ENCODE measurements at places on chromosomes 6 and 20. TPM values are rescaled to one million over a fixed set of nuclear protein-coding genes. Genes with fewer than 3 reads are reported as not detected.

DNA sequence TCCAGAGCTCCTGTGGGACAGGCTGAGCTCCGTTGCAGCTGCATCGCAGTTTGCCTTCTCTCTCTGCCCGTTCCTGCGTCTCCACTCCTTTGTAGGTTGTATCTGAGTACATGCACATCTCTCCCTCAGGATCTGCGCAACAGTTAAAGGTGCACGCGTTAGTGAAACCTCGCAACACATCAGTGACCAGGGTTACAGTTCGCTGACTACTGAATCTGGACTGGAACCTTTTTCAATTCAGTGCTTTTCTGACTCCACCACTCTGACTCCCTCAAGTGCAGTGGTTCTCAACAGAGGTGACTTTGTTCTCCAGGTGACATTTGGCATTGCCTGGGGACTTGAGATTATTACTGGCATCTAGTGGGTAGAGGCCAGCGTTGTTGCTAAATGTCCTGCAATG is 44.0 kb downstream of the UST start:
- DNase-seq, result no peak

- peak; percentile 99 for DNase-seq
Measured at GRCh38 chr20:462199-462991, at the start of gene TBC1D20. Gene TBC1D20, minus strand, starts transcription at chr20:462533. Its CDS starts 128 bp downstream, at chr20:462405.

GRCh38 chr6:9408402-9409117 is 973.2 kb upstream of the SLC35B3 start:
- no peak for DNase-seq

- DNase-seq, result no peak
Measured at GRCh38 chr6:127891731-127892326, 9.0 kb downstream of the THEMIS start.

- DNase-seq, result no peak
Measured at GRCh38 chr6:1322156-1322555, 10.3 kb downstream of the FOXQ1 start.

DNA sequence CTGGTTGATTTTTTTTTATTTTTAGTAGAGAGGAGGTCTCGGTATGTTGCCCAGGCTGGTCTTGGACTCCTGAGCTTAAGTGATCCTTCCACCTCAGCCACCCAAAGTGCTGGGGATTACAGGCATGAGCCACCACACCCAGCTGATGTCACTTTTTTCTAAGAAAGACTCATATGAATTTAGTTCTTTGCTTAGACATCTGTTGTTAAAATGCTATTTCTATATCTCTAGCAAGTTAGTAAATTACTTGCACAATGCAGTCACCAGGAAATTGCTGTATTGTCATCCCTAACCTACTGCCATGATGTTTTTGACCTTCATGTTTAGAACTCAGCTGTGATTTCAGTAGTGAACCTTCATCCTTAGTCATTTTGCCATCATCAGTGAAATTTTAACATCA is 5.7 kb downstream of the KDM1B start:
- DNase-seq, result no peak

DNA sequence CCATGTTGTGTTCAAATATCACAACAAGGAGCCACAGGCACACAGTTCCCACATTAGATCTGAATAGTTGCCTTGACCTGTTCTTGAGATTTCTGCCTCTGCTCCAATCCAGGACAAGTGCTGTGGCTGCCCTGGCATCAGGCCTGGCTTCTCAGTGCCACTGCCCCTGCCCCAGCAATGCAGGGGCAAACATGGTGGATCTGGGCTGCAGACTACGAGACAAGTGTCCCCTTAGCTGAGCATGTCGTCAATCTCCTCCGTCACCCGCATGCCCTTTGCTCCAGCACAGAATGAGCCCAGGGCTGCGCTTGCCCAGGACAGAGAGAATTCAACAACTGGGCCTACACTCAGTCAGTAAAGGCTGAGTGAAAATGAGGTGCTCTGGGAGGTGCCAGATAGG is 201.6 kb downstream of the SYNDIG1 start:
- peak; percentile 13 for DNase-seq

DNA sequence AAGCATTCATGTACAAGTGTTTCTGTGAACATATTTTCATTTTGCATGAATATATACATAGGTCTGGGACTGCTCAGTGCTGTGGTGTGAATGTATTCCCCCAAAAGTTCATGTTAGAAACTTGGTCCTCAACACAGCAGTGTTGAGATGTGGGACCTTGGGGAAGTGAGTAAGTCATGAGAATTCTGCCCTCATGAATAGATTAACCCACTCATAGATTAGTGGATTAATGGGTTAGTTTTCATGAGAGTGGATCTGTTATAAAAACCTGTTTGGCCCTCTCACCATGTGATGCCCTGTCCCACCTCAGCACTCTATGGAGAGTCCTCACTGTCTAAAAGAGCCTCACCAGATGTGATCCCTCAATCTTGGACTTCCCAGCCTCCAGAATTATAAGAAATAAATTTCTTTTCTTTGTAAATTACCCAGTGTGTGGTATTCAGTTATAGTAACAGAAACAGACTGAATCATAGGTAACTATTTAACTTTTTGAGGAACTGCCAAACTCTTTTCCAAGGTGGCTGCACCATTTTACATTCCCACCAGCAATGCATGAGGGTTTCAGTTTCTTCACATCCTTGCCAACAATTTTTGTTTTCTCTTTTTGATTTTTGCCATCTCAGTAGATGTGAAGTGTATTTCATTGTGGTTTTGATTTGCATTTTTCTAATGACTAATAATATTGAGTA is 45.3 kb downstream of the QRSL1 start:
- DNase-seq, result no peak

Gene C6orf163
- 2.7 TPM for total RNA-seq

Gene OR2J3
- total RNA-seq, result not detected

Gene OSER1
- total RNA-seq, result 47.4 TPM

Gene APCDD1L
- total RNA-seq, result 16.5 TPM

Gene ANKRD66
- not detected for total RNA-seq

Measured in osteoblast (primary cell).